ENCODE measurements at places on chromosomes 11 and 22. TPM values are rescaled to one million over a fixed set of nuclear protein-coding genes. Genes with fewer than 3 reads are reported as not detected.

GRCh38 chr11:120919566-120919965 lies 104.3 kb upstream of the TBCEL start:
- no peak overlapping the region for H3K4me3 ChIP-seq
- H3K27ac ChIP-seq = no peak overlapping the region
- no peaks in the 10 kb centered on the region for H3K36me3 ChIP-seq
- DNase-seq = no peak
- H3K4me1 ChIP-seq = peaks cover 19% of the 10 kb centered on the region
- H3K27me3 ChIP-seq = no peaks in the 10 kb centered on the region

DNA sequence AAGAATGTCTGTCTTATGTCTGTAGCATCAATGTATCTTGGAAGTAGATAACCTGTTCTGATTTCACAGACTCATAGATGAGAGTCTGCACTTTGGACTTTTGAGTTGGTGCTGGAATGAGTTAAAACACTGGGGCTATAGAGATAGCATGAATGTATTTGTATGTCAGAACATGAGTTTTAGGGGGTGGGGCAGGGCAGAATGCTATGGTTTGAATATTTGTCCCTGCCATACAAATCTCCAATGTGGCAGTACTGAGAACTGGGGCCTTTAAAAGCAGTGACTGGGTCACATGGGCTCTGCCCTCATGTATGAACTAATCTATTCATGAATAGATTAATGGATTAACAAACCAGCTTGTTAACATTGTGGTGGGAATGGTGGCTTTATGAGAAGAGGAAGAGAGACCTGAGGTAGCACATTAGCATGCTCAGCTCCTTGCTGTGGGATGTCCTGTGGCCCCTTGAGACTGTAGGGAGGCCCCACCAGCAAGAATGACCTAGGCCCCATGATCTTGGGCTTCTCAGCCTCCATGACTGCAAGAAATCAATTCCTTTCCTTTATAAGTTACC lies 15.5 kb upstream of the OR52K1 start:
- H3K36me3 ChIP-seq = no peaks in the 10 kb centered on the region
- H3K4me3 ChIP-seq = no peak overlapping the region
- no peak for DNase-seq

- no peaks in the 10 kb centered on the region for H3K27me3 ChIP-seq
- H3K4me1 ChIP-seq = 0 out of 2 replicates have a peak, but pooled peaks cover 4% of the 10 kb centered on the region
- H3K36me3 ChIP-seq = no peaks in the 10 kb centered on the region
- H3K4me3 ChIP-seq = no peak overlapping the region
- H3K27ac ChIP-seq = no peak overlapping the region
- DNase-seq = no peak
Observed at GRCh38 chr22:29156507-29156906, 49.2 kb upstream of the EMID1 start.

DNA sequence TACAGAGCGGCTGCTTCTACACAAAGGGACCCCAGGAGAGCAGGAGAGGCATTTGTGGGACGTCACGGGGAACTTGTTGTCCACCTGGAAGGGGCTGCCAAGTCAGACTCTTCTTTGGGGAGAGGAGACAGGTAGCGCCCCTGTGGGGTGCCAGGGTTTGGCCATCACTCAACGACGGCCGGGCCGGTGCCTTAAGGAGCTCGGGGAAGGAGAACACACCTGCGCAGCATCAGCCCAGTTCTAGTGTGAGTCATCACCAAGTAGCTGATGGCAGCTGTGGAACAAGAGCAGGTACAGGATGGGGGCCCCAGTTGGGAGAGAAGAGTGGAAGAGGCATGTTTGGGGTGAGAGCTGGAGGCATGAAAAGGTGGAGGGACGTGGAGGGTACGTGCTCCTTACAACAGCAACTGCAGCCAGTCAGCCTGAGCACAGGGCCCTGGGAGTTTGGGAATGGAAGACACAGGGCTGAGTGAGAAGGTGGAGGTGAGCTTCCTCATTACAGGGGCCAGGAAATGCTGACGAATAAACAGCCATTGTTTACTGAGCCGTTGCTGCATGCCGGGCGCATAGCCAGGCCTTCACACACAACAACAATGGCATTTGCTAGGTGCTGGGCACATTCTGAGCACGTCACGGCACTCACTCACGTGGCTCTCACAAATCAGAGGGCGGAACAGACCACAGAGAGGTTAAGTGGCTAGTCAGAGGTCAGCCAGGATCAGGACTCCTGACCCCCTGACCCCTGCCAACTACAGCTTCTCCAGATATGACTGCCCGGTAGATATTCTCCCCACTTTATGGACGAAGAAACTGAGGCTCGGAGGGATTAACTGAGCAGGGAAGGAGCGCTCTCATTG lies 29.1 kb upstream of the TP53I11 start:
- peak; percentile 98 for DNase-seq
- no peaks in the 10 kb centered on the region for H3K36me3 ChIP-seq
- peak overlapping the region; percentile 87 for H3K27ac ChIP-seq
- H3K4me1 ChIP-seq = peaks cover 46% of the 10 kb centered on the region
- H3K27me3 ChIP-seq = no peaks in the 10 kb centered on the region

DNA sequence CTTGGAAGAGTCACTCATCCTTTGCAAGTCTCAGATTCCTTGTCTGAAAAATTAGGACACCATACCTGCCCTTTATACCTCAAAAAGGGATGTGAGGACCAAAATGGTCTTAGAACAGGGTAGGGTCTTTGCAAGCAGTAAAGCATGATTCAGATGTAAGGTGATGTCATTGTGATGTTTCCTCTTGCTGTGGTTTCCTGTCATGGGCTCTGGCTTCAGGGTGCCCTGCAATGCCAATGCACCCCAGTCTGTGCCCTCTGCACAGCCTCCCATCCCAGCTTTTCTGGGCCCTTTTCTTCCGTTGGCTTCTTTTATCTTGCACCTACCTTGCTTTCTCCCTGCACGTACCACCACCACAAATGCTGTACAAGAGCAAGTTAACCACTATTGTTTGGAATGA lies 87.8 kb upstream of the NNMT start:
- peaks cover 98% of the 10 kb centered on the region for H3K27me3 ChIP-seq
- H3K36me3 ChIP-seq = no peaks in the 10 kb centered on the region
- DNase-seq = no peak
- H3K4me1 ChIP-seq = no peaks in the 10 kb centered on the region
- no peak overlapping the region for H3K4me3 ChIP-seq
- H3K27ac ChIP-seq = no peak overlapping the region

DNA sequence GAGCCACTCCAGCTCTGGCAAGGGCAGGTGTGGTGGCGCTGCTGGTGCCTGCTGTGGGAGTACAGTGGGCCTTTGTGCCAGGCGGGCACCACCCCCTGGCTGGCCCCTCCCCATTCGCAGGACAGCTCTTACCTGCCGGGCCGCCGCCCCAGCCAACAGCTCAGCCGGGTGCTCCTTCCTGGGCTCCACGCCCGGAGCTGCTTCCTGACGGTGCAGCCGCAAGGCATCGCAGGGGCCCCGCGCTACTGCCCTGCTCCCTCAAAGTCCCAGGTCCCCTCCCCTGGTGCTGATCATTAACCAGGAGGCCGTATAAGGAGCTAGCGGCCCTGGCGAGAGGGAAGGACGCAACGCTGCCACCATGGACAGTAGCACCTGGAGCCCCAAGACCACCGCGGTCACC lies at the start of gene SLC5A1:
SLC5A1 (plus strand) TSS at position 338 of the 400 bp plus-strand sequence; CDS start at position 359, 21 bp downstream.
- H3K27ac ChIP-seq = no peak within 1 kb of the TSS
- H3K4me3 ChIP-seq = no peak within 1 kb of the TSS

DNA sequence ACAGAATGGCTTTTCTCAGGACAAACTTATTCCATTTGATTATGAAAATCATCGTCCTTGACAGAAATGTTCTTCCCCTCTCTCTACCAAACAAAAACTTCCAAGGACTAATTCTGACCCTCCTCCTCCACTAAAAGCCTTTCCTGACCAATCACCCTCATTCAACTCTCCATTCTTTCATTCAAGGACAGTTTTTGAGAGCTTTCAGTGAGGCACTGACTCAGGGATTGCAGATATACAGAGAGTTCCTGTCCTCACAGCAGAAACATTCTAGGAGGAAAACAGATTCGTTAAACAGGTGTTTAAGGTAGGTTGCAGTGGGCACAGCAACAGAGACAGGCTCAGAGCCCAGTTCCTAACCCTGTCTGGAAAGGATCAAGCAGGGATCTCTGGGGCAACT lies 41.5 kb downstream of the OR4D9 start:
- no peaks in the 10 kb centered on the region for H3K36me3 ChIP-seq
- 0 out of 2 replicates have a peak overlapping the region, but pooled peaks have one; percentile 27 for H3K27ac ChIP-seq
- peak overlapping the region; percentile 19 for H3K4me3 ChIP-seq
- H3K27me3 ChIP-seq = no peaks in the 10 kb centered on the region
- H3K4me1 ChIP-seq = peaks cover 37% of the 10 kb centered on the region
- no peak for DNase-seq

The NXPE4 gene
- total RNA-seq = not detected

DNA sequence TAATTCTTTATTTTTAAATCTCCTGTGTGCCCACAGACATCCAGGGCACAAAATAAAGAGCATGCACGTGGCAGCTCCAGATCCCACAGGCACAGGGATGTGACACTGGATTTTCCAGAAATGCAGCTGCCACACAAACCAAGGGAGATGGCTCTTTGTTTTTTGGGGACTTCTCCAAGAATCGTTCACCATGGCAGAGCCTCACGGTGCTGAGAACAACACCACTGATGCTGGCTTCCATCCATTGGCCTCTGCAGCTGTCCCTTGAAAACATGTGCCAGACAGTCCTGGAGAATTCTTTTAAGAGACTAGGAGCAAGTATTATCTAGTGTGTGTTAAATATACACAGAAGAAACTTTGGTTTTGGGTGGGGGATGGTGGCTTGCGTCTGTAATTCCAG lies 108.4 kb upstream of the SLC22A12 start:
- no peaks in the 10 kb centered on the region for H3K4me1 ChIP-seq
- DNase-seq = no peak
- no peaks in the 10 kb centered on the region for H3K36me3 ChIP-seq
- peaks cover 97% of the 10 kb centered on the region for H3K27me3 ChIP-seq
- H3K27ac ChIP-seq = no peak overlapping the region
- no peak overlapping the region for H3K4me3 ChIP-seq

GRCh38 chr22:29937940-29938693 lies 55.1 kb downstream of the MTMR3 start:
- H3K27ac ChIP-seq = no peak overlapping the region
- H3K4me1 ChIP-seq = no peaks in the 10 kb centered on the region
- DNase-seq = no peak
- H3K4me3 ChIP-seq = no peak overlapping the region

DNA sequence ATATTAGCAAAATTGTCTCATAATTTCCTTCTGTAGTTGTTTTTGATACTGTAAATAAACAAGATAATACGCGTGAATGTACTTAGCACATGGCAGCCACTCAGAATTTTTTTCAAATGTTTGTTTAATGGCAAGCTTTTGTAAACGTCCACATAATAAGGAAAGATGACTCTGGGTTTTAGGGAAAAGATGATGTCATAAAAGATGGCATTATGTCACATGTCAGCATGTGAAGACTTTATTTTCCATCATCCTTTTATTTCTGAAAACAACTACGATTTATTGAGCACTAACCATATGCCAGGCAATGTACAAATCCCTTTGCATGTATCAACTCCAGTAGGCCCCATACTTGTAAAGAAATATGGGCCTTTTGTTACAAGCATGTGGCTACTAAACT lies 139.9 kb downstream of the C11orf91 start:
- peaks cover 20% of the 10 kb centered on the region for H3K4me1 ChIP-seq
- no peaks in the 10 kb centered on the region for H3K36me3 ChIP-seq
- no peak overlapping the region for H3K27ac ChIP-seq

- H3K36me3 ChIP-seq = no peaks in the 10 kb centered on the region
- no peaks in the 10 kb centered on the region for H3K4me1 ChIP-seq
- H3K27ac ChIP-seq = no peak overlapping the region
- no peak for DNase-seq
- H3K4me3 ChIP-seq = no peak overlapping the region
Observed at GRCh38 chr11:125446279-125446678, 49.8 kb downstream of the FEZ1 start.

DNA sequence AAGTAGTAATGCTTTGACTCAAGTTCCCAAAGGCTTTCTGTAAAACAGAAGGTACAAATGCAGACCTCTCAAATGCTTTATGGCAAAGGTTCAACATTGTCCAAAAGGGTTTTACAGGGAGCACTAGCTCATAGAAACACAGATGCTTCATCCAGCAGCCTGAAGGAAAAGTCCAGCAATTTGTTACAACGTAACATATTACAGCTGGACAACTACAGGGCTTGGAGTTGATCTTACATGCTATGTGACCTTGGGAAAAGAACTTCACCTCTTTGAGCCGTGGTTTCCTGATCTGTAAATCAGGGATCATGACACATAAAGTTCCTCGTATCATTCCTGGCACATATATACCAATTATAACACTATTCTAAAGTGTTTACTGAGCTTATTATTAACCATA lies 84.9 kb downstream of the DDIAS start:
- H3K27ac ChIP-seq = no peak overlapping the region
- no peaks in the 10 kb centered on the region for H3K36me3 ChIP-seq
- no peak for DNase-seq
- no peak overlapping the region for H3K4me3 ChIP-seq
- H3K27me3 ChIP-seq = no peaks in the 10 kb centered on the region

DNA sequence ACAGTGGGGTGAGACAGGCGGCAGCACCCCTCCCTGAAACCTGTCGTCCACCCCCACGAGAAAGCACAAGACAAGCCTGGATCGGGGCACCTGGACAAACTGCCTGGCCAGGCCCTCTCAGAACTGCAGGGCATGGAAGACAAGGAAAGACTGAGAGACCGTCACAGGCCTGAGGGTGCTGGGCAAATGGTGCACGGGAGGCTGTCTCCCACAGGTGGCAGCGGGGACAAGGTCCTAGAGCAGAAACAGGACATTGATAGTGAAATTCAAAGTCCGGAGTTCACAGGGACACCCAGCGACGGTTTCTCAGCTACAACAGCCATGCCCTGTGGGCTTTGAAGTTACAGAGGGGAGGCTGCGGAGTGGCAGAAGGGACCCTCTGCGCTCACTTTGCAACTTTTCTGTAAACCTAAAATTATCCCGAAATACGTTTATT lies 20.6 kb downstream of the DRD4 start:
- no peak for DNase-seq
- no peak overlapping the region for H3K27ac ChIP-seq
- H3K4me3 ChIP-seq = no peak overlapping the region
- H3K36me3 ChIP-seq = no peaks in the 10 kb centered on the region
- H3K4me1 ChIP-seq = no peaks in the 10 kb centered on the region

DNA sequence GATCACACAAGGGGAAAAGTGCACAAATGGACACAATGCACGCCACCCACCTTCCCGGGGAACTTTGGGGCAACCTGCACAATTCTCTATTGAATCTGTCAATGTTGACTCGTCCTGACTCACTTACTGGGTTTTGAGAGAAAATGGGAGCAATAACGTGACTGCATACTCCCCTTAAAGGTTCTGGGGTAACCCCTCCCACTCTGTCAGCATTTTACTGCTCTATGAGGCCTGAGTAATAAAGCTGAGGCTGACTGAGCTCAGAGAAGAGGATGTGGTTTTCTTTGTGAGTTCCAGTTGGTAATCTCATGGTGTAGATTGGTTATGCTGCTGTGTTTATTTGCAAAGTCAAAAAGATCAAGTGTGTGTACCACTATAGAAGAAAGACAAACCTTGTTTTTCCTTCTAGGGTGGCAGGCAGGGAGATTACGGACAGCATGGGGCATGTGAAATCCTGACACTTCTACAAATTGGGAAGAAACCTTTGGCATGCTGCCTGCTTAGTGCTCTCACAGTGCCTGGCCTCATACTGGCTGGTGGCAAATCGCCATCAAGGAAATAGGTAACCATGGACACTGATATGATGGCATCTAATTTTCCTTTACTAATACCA lies 16.1 kb upstream of the APOA1 start:
- H3K27me3 ChIP-seq = no peaks in the 10 kb centered on the region
- H3K4me1 ChIP-seq = peaks cover 18% of the 10 kb centered on the region
- DNase-seq = no peak
- no peaks in the 10 kb centered on the region for H3K36me3 ChIP-seq
- H3K27ac ChIP-seq = no peak overlapping the region

GRCh38 chr11:41256041-41256440 lies 203.4 kb downstream of the LRRC4C start:
- H3K27ac ChIP-seq = no peak overlapping the region
- DNase-seq = no peak
- H3K4me1 ChIP-seq = no peaks in the 10 kb centered on the region
- H3K27me3 ChIP-seq = no peaks in the 10 kb centered on the region
- no peaks in the 10 kb centered on the region for H3K36me3 ChIP-seq
- H3K4me3 ChIP-seq = no peak overlapping the region

Measured in PC-9 (cell line).